ENCODE measurements at places on chromosomes 7 and 10.

- no peak for DNase-seq
Measured at GRCh38 chr7:103391150-103391549, 43.7 kb downstream of the PSMC2 start.

DNA sequence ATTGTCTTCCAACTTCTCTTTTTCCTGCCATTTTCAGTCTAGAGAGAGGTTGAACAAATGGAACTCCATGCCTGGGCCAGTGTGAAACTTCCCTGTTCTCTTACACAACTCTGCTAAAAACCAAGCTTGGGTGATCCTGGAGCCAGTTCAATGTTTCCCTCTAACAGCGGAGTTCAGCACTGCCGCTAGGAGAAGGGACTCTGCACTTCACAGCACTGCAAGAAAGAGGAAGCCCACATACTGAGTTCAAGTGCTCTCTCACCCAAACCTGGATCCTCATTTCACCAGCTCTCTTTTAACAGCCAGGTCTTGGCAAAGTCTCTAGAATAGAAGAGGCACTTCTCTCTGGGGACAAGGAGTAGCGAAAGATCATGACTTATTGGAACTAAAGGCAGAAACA, 18.8 kb downstream of the FOXI2 start:
- no peak for DNase-seq

GRCh38 chr7:24923172-24923865, 56.7 kb downstream of the OSBPL3 start:
- no peak for DNase-seq

DNA sequence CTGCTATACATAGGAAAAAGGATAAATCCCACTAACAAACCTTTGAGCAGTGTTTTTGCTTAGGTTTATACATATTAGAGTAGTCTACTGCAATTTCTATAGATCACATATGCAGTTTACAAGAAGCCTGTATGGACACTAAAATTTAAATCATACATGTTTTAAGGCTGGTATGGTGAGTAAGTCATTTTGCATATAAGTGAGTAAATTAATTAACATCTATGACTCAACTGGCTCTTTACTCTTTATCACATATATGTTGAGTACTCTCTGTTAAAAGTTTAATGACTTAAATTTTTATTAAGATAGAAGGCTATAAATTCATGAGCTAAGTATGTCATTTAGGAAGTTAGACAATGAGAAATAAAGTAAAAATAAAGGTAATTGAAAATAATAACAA, 69.4 kb downstream of the LRRN3 start:
- DNase-seq, result no peak

DNA sequence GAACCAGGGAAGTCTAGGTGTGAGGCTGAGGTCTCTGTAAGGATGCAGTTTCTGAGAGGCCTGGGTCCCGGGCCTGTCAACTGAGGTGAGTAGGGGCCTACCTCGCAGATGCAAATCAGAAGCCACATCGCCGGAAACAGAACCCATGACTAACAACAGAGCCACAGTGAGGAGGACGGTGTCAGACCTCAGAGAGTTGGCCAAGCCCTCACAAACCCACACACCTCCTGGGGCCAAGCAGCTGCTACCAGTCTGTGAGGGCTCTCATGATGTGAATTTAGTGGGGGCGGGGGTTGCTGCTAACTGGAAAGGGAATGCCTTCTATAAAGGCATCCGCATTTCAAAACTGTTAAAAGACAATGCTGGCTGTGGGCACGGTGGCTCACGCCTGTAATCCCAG, 103.0 kb downstream of the COBL start:
- DNase-seq, result no peak

- no peak for DNase-seq
Measured at GRCh38 chr10:11017000-11017569, 587 bp upstream of the CELF2 start.

DNA sequence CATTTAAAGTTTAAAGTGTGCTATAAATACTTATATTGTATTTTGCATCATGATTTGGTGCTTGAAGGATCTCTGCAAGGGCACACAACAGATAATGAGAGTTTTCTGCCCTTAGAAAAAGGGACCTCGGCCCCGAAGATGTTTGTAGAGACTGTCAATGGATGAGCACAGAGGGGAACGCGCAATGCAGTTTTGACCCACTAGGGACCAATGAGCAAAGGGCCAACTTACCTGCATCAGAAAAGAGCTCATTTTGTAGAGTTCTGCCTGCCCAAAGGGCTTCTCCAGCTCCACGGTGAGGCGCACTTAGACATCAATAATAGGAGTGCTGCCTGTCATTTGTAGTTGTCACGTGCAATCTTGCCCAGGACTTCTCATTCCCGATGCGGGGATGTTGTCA, 91.1 kb downstream of the BUB3 start:
- DNase-seq, result no peak

DNA sequence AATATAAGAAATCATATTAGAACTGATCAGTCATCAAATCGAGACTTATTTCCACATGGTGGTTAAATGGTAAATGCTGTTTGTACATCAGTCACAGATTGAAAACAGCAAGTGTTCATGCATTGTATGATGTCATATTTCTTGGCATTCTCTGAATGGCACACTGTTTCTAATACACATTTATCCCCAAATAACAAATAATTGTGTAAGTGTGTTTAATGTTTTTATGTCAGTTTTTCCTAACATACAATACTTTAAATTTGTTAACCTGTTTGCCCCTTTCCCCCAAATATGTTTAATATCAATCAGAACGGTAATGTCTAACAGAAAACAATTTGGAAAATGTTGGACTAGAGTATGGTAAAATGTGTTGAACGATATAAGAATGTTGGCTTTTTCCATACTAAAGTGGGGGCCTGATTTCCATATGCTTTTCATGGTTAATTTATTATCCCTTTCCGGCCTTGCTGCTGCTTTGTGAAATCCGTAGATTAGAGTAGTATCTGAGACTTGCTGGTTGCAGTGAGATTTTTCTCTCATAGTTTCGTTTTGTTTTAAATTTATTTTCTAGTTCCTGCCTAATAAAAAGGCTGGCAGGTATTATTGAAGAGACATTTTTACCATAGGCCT, 23.7 kb downstream of the RAB18 start:
- peak; percentile 20 for DNase-seq

DNA sequence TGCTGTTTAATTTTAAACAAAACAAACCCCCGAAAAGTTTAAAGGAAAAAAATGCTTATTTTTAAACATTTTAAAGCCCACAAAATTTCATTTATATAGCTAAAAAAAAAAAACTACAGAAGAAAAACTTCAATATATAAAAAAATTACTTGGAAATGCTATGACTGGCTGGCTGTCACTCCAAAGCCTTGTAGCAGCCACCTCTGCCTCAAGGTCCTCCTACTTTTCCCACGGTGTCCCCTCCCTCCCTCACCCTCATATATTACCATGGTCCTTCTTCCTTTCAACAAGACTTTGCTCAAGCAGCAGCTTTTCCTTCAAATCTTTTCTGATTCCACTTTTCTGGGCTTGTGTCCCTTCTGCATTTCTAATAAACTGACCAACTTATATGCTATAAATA, 122.0 kb downstream of the TPK1 start:
- DNase-seq, result no peak

DNA sequence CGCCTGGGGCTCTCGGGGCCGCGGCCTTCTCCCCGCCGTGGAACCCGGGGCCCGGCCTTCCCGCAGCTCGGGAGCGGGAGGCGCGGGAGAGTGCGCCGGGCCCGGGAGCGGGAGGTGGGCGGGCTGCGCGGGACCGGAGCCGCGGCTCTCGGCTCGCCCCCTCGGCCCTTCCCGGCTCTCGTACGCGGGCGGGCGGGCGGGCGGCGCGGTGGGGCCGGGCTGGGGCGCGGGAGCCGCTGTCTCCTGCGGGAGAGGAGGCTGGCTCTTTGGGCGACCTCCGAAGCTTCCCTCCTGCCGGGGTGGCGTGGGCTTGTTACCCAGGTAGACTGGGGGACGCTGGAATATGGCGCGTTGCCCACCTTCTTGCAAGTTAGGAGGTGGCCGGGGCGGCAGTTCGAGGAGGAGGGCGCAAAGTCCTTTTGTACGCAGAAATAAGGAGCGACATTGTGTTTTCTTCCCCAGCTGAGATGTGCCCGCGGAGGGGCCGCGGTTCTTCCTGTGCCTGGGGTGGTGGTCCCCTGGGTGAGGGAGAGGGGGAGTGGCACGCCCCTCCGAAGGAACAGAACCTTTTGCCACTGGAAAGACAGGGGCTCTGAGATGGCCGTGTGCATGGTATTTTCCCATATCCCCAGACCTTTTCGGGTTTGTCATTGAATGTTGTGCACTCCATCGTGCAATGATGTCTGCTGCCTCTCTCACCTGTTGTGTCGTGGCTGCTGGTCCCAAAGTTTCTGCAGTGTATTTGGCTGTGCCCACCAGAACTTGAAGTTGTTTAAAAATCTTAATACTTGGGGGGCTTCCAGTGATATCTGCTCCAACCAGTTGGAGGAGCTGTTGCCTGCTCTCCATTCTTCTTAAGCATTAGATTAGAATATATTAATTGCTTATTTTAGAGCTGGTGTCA, 844 bp downstream of the NRF1 start:
- DNase-seq, result peak; percentile 61

DNA sequence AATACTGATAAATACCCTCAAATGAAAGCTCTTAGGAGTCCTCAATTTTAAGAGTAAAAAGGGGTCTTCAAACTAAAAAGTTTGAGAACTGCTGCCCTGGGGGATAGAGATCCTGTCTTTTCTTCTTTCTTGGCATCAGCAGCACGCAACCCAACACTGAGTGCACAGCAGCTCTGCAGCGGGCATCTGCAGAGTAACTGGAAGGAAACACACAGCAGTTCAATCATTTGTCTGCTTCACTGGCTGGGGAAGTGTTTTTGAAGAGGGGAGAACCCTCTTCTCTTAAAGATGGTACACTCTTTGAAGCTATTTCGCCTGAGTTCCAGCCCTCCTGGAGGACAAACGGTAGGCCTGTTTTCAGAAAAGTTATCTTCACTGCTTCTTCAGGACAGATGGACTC, 193.6 kb downstream of the FGFR2 start:
- DNase-seq, result no peak

Data from cardiac fibroblast (primary cell).